ENCODE measurements at places on chromosomes 11 and 22.

GRCh38 chr11:36449561-36450096 is 60.4 kb downstream of the TRAF6 start:
- DNase-seq, result no peak

DNA sequence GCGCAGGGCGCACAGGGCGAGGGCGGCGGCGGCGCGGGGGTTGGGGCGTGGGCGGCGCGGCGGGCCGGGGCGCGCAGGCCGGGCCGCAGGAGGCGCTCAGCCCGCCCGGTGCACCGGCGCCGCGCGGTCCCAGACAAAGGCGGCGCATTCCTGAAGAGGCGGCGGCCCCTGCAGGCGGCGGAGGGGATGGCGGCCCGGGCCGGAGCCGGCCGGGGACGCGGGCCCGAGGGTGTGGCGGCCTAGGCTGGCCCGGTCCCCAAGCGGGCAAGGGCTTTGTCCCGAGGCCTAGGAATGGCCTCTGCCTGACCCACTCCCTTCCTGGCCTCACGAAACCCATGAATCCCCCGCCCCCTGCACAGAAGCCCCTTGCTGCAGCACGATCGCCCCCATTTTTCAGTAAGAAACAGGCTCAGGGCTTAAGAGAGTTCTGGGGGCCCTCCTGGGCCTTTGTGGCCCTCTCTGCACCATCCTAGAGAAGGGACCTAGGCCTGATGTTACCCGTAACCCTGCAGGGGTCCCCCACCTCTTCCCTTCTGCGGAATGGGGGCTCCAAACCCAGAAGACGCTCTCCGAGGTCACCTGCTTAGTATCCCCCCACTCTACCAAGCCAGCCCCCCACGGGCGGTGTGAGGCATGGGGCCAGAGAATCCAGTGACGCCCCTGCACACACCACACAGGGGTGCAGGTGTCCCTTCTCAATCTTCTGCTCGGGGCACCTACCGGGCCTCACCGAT is at the start of gene RTN4R:
RTN4R (minus strand) TSS at position 40 of the 734 bp plus-strand sequence. CDS start 226 bp downstream, outside the sequence.
- peak; percentile 10 for DNase-seq

- DNase-seq, result no peak
Observed at GRCh38 chr11:85044911-85045310, 582.2 kb downstream of the DLG2 start.

- no peak for DNase-seq
Observed at GRCh38 chr11:73347067-73347466, 29.1 kb upstream of the RELT start.

DNA sequence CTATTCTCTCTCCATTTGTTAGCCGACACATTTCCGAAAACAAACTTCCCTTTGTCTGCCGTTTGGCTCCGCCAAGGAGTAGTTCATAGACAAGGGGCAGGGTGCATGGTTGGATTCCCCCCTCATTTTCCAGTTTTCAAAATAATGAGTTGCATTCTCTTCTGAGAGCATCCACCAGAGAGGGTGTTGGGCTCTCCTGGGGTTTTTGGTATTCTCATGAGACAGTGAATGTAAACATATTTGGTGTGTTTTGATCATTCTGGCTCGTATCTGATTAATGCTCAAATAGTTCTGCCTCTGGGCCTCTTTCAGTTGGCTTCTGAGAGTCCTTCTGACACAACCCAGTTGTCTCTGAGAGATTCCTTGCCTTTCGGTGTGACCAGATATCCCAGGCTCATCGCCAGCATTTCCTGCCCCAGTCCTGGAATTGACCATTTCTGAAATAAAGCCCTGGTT is 21.7 kb downstream of the GRAMD4 start:
- no peak for DNase-seq

GRCh38 chr11:39724404-39724803 is 1735.0 kb downstream of the LRRC4C start:
- no peak for DNase-seq

- peak; percentile 70 for DNase-seq
Observed at GRCh38 chr22:22207845-22208564, 36.6 kb upstream of the VPREB1 start.

DNA sequence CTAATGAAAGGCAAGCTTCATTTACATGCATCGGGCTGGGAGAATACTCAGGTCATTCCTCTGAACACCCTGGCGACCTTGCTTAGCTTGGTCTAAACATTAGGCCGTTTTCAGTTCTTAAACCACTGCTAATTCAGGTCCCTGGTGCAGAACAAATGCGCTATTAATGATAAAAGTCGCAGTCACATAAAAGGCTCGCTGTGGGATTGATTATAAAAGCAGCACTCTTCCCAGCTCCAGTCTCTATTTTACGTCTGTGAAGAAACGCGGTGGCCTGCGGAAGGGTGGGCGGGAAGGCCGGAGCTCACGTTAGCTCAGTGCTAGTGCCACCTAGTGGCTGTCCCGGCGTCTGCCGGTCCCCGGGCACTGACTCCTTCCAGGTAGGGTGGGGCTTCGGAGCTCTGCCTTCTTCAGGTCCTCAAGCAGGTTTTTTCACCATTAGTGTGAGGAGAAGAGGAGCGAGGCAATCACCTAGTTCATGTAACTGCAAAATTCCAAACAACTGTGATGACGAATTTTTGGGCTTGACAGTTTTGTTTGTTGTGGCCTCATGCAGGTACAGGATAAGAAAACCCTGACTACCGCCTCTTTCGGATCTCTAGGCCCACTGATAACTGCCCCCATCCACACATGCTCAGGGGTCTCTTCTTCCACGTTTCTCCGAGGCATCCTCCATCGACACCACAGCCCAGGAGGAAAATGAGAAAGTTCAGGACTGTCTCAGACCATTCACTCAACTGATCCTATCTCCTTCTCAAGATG is 66.5 kb upstream of the CLMP start:
- DNase-seq, result peak; percentile 48

DNA sequence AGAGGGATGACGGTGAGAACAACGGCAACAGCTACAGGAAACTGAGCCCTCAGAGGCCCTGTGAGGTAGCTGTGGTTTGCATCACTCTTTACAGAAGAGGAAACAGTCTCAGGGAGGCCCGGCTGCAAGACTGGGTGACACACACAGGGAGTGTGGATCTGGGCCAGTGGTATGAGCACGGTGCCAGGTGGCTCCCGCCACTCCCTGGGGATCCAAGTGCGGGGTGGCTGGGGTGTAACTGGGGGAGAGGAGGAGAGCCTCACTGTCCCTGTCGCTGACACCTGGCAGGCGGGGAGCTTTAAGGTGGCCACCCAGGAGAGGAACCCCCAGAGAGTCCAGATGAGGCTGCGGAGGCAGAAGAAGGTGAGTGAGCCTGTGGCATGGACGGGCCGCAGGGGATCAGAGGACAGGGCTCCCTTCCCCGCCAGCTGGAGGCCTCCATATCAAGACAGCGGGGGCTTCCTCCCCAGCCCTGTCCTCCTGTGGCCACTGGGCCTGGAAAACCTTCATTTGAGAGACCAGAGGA is 5.6 kb downstream of the RGL4 start:
- DNase-seq, result peak; percentile 74

- DNase-seq, result no peak
Observed at GRCh38 chr11:8928981-8929615, 3.6 kb downstream of the C11orf16 start.

DNA sequence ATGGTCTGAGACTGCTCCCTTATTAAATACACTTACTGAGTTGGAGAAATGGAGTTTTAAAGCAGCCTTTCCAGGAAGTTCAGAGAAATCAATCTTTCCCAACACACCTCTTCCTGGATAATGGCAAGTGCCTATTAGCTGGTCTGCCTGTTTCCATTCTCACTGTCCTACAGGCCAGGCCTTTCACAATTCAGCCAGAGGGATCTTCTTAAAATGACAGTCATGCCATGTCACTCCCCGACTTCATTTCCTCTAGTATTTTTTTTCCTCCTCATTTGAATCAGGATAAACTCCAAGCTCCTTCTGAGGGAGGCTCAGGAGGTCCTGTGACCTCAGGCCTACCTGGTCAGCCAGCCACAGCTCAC is 62.6 kb downstream of the FDX1 start:
- DNase-seq, result no peak

DNA sequence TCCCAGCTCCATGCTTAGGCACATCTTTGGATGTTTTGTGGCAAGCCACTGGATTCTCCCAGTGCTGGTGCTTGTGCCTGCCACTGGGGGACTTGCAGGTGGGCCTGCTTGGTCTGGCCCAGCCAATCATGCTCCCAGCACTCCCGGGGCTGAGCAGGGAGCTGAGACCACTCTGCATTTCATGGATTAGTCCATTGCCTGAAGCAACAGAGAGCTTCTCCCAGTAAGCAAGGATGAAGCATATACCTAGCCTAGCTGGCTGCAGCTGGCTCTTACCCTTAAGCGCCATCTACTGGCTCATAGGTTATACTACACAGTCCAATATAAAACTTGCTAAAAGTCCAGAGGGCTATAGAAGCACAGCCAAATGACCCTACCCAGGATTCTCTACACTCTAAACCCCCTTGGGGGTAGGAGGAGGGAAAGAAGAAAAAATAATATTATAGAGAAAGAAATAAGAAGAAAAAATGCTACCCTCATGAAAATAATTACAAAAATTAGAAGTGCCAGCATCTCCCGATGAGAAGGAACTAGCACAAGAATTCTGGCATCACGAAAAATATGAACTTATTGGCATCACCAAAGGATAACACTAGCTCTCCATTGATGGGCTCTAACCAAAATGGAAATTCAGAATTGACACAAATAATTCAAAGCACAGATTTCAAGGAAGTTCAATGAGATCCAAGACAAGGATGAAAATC is 275.3 kb downstream of the C11orf87 start:
- no peak for DNase-seq

GRCh38 chr11:74444173-74444826 is 23.0 kb downstream of the KCNE3 start:
- no peak for DNase-seq

DNA sequence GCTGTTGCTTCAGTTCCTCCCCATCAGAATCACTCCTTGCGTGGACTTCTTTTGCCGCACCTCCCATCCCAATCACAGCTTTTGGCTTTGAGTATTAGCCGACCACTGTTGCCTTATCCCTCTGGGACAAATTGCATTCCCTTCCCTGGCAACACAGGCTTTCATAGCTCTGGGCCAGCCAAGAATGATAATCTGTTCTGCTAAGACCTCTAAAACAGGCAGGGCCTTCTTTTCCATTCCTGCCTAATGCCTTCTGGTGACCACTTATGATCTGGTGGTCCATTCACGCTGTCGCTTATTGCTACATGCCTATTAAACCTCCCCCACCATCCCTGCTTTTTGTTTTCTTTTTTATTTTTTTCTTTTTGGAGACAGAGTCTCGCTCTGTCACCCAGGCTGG is 9.6 kb downstream of the SEC14L2 start:
- no peak for DNase-seq

DNA sequence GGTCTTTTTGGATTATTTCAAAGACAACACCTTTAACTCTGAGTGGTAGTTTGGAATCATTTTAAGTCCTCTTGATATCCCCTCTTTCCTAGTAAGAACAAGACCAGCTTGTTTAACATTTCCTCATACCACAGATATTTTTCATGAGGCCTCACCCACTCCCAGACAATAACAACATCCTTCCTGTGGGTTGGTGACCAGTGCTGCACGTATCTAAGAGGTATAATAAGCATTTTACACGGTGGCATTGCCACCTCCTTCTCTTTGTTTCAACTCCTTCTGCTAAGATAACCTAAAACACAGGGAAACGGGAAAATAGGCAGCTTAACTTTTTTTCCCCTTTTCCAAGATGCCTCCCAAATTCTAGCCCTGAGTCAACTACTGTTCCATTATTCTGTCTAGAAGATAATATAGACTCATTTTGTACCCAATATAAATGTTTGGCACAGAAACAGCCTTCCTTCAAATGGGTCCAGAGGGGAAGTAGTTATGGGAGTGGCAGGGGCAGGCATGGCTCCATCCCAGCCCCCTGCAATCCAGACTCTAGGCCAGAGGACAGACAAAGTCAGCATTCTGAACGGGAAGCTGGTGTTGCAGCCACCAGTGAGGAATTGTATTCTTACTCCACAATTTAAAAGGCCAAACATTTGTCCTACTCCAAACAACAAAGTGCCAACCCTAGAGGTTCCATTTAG is 28.5 kb downstream of the MAML2 start:
- no peak for DNase-seq

DNA sequence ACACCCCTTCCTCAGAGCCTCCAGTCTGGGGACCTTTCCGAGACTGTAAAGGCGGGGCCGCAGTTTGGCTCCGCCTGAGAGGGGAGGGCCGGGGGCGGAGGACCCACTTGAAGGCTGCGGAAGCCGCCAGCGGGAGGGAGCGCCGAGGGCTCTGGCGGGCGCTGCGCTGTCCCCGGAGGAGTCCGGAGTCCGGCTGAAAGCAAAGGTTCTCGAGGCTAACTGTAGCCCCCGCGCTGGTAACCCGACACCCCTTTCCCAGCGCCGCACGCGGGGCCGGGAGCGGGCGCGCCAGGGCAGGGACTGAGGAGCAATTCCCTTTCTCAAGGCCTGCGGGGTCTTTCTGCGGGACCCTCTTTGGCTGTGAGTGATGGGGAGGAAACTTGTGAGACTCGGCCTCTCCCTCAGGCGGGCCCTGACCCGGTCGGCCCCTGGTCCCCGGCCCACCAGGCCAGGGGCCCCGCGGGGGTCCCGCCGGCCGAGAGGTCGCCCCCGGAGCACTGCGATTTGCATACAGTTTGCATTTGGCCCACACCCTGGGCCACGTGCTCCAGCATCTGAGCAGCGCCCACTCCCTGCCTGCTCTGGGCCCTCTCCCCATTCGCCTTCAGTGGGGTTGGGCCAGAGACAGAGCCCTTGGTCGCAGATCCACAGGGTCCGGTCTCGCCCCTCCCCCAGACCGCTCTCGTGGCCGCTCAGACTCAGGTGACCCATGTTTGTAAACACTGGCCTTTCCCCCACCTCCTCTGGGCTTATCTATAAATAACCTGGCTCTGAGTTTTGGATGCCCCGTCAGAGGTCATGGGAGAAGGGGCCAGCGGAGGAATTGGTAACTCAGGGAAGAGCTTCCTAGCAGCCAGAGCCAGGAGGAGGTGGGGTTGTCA is 519 bp upstream of the ART5 start:
- peak; percentile 66 for DNase-seq

- DNase-seq, result no peak
Observed at GRCh38 chr11:35250192-35250591, 111.2 kb downstream of the CD44 start.
